T-helper 1 cell (primary cell): ENCODE measurements at places on chromosomes 7 and 10.

DNA sequence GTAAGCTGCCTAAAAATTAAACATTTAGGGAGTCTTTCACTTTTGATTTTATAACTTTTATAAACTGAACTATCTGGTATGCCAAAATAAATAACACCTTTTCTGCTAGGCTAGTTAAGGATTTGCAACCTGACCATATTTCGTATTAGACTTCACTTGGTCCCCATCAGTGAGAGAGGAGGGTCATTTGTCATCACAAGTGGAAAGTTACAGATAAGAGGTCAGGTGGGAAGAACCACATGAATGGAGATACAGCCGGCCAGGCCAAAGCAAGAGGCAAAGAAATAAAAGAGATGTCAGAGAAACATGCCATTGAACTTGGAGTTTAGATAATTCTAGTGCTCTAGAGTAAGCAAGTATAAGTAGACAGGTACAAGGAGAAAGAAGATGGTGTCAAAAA is 44.5 kb upstream of the STMP1 start:
- no peak for DNase-seq

- no peak for DNase-seq
Measured at GRCh38 chr7:74290981-74291441, 1.8 kb downstream of the CLIP2 start.

DNA sequence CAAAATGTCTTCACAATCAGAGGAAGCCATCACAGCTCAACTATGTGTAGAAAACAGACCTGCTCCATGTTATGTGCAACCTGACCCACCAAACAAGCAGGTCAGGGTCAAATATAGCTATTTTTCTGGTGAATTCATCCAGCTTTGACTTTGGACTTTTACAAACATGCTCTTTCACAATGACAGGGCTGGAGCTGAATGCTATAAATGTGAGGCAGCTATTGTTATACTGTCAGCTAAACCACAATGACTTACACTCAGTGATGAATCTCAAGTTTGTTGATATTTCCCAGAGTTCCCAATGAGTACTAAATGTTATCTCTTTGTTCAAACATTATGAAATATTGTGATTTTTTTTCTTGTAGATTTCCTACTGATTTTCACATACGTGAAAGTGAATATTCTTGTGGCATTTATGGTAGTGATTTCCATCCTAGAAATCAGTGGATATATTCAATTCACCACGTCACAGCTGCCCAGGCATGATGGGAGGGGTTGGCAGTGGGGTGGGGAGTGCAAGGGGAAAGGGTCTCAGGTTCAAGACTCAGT is 2.5 kb upstream of the ITIH2 start:
- no peak for DNase-seq

- no peak for DNase-seq
Measured at GRCh38 chr10:58827381-58827780, 314.7 kb downstream of the BICC1 start.

DNA sequence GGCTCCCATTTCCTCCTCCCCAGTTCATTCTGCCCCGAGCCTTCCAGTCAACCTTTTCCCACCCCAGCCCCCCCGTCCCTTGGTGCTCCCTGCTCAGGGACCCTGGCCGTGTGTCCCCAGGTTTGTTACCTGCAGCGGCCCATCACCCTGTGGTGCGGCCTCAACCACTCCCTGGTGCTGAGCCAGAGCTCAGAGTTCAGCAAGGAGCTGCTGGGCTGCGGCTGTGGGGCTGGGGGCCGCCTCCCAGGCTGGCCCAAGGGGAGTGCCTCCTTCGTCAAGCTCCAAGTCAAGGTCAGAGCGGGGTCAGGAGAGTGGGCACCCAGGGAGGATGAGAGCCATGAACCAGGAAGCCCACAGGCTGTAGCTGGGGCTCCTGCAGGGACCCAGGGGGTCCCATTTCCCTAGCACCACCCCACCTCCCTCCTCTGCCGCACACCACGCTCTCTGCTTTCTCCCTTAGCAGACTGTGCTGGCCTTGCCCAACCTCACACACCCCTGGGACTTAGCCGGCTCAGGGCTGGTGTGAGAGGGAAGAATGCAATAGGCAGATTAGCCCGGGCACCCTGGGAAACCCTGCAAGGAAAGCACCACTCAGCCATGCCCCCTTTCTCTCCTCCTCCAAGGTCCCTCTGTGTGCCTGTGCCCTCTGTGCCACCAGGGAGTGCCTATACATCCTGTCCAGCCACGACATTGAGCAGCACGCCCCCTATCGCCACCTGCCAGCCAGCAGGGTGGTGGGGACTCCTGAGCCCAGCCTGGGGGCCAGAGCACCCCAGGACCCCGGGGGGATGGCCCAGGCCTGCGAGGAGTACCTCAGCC is 2.0 kb upstream of the PCOLCE start:
- DNase-seq = no peak

DNA sequence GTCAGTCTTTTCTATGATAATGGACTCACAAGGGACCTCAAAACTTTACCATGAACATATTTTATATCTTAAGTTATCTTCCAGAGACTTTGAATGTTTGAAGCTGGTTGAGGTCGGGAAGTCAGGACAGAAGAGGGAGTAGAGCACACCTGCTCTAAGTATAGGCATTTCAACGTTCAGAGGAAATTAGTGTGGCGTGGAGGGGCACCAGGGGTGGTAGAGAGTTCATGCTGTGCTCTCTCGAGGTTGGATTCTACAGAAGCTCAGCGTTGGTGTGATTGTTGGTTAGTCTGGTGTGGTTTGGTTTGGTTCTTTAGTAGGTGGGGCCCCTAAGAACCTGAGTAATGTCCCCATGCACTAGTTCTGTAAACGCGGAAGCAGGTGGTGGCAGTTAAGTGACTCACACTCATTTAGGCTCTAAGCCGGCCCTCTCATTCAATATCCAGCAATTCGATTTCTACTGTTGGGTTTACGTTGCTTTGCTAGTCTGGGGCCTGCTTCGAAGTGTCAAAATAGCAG is 19.8 kb downstream of the CNTNAP2 start:
- DNase-seq = no peak

DNA sequence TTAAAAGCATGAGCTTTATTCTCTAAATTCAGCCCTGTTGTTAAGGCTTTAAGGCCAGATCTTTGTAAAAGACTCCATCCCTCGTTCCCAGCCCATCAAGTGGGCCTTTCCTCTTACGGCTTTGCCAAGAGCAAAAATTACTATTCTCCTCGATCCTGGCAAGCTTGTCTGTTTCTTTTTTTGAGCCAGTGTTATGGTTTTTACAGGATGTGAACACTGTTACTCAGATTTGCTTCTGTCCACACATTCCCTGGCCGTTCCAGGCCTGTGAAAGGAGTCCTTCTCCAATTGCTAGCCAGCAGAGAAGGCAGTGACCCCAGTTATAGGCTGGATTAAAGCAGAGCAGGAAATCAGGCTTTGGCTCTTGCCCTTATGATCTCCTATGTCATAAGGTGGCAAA is 47.0 kb upstream of the EPC1 start:
- no peak for DNase-seq

GRCh38 chr10:80945264-80945880 is 407.7 kb downstream of the SH2D4B start:
- no peak for DNase-seq

- DNase-seq = no peak
Measured at GRCh38 chr10:100662067-100662466, 83.3 kb upstream of the PAX2 start.

DNA sequence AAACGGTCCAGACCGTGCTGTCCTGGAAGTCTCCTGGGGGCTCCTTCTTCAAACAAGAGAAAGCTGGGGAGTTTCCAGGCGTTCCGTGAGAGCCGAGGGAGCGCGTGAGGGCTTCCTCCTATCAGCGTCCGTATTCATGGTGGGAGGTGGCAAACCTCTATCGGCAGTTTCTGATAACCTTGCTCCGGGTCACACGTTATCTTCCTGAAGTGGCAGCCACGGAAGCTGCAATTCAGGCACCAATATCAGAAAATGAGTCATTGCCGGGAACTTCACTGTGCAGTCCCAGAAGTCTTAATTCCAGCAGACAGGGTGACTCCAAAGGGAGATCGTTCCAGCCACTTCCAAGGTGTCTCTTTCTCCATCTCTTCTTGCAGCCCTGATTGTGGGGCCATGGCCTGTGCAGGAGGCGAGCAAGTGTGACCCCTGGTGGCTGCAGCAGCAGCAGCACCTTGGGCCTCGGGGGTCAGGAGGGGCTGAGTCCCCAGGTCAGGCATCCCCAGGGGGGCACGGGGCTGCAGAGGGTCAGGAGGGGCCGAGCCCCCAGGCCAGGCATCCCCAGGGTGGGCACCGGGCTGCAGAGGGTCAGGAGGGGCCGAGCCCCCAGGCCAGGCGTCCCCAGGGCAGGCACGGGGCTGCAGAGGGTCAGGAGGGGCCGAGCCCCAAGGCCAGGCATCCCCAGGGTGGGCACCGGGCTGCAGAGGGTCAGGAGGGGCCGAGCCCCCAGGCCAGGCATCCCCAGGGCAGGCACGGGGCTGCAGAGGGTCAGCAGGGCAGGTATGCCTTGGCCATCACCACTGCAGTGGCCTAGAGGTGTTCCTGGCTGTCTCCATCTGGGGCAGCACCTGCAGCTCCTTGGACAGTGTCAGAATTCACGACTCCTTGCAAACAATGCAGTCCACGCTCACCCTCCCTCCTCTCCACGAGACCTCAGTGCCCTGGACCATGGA is 538.7 kb downstream of the DNAJB6 start:
- no peak for DNase-seq

- DNase-seq = no peak
Measured at GRCh38 chr7:92639213-92639896, 49.2 kb upstream of the FAM133B start.

DNA sequence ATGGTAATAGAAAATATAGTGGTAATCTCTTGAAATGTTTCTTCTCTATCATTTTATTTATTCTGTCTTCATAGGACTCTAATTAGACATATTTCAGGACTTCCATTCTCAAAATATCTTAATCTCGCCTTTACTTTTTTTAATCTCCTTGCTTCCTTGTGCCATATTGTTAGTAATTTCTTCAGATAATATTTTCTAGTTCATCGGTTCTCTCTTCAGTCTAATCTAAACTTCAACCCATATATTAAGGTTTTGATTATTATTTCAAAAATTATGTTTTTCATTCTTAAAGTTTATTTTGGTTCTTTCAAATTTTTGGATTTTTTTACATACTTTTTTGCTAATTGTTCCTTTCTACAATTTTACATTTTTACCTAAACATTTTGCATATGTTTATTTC is 237.9 kb upstream of the DGKB start:
- no peak for DNase-seq

GRCh38 chr7:41035794-41036193 is 667.1 kb downstream of the INHBA start:
- no peak for DNase-seq

- no peak for DNase-seq
Measured at GRCh38 chr7:152602962-152603361, 73.0 kb downstream of the XRCC2 start.

- no peak for DNase-seq
Measured at GRCh38 chr10:34719746-34720145, 95.3 kb downstream of the PARD3 start.

- no peak for DNase-seq
Measured at GRCh38 chr7:93043385-93043985, 74.3 kb downstream of the SAMD9 start.

- DNase-seq = no peak
Measured at GRCh38 chr10:78327778-78328591, 294.3 kb downstream of the RPS24 start.

DNA sequence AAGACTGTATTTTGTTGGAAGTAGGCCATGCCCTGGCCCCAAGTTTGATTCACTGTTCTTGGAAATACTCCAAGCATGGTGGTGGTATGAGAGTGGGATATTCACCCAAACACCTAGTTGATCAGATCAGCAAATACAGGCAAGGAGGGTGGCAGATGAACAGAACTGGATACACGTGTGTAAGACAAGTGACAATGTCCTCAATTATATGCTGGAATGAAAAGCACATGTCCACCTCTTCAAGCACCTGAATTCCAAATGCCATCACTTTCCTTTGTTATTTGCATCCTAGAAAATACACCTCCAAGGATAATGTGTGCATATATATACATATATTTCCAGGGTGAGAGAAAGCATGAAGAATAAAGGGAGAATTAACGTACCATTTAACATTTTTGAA is 131.8 kb upstream of the ZEB1 start:
- no peak for DNase-seq
